ENCODE measurements at places on chromosomes 2 and 18. TPM values are rescaled to one million over a fixed set of nuclear protein-coding genes. Genes with fewer than 3 reads are reported as not detected.
A peak's percentile ranks its signal among the peaks of the same experiment; 100 is the strongest.

DNA sequence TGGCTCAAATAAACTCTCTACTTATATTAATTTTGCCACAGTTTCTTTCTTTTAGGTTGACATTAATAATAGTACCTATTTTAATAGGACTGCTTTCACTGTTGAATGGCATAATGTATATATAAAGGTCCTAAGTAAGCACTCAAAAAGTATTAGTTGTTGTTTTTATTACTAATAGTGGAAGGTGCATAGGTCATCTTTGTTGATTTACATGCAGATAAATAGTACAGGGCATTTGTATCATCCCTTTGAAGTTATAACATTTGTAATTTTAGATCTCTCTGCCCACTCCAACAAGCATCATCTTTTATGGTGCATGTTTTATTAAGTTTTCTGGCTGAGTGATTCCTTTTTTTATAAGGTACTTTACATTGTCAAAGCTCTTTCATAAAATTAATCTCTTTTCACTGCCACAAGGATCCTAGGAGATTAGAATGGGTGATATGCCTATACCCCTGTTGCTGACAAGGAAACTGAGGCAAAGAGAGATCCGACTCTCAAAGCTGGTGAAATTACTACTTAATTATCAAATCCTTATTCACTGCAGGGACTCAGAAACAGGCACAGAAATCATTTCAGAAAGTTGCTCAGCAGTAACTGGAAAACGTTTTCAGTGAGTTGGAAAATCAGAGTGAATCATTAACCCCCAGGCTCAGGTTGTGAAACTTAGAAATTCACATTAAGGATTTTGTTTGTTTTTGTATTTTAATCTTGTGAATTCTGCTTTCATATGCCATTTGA is 299.6 kb downstream of the AGPS start:
- no peaks in the 10 kb centered on the region for H3K36me3 ChIP-seq
- no peaks in the 10 kb centered on the region for H3K27me3 ChIP-seq
- H3K4me1 ChIP-seq = peaks cover 13% of the 10 kb centered on the region
- H3K4me3 ChIP-seq = no peak overlapping the region
- peak overlapping the region; percentile 4 for H3K27ac ChIP-seq

DNA sequence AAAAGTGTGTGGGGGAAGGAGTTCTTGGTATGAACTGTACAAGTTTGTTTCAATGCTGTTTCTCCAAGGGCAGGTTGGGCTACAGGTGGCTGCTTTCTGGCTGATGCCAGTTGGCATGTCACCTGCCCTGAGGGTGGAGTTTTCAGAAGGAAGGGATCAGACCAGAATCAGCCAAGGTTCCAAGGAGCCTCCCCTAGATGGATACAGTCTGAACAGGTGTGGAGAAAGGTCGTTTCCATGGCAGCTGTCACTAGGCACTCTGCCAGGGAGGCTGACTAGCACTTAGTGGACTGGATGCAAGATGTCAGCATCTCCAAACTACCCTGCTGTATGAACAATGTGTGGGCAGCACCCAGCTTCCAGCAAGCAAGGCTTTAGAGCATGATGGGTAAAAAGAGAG is 444.4 kb upstream of the HNRNPA3 start:
- H3K4me3 ChIP-seq = no peak overlapping the region
- H3K4me1 ChIP-seq = no peaks in the 10 kb centered on the region
- no peak for DNase-seq
- no peaks in the 10 kb centered on the region for H3K36me3 ChIP-seq
- no peak overlapping the region for H3K27ac ChIP-seq

DNA sequence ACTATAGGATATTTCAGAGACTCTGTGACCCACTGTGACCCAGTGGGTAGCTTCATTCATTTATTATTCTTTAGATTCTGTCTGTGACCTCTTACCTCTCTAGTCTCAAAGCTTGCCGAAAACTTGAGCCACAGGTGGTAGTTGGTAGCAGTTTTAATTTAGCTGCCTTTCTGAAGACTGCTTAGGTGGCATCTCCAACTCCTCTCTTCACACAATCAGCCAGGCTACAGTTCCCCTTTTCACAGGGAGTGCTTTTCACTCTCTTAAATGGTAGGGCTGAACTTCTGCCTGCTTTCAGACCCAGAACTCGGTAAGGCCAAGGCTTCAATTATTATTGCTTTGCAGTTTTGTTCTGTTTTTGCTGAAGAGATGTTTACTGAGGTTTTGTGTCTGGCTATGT is 349.6 kb downstream of the ARL6IP6 start:
- 0 out of 2 replicates have a peak, but pooled peaks cover 7% of the 10 kb centered on the region for H3K4me1 ChIP-seq
- H3K27ac ChIP-seq = no peak overlapping the region
- H3K36me3 ChIP-seq = no peaks in the 10 kb centered on the region
- DNase-seq = no peak
- H3K27me3 ChIP-seq = no peaks in the 10 kb centered on the region

The LOXHD1 gene
- not detected for total RNA-seq

The TRIB2 gene
- total RNA-seq = 18.9 TPM

The FLACC1 gene
- 0.75 TPM for total RNA-seq

The TLX2 gene
- total RNA-seq = 3.8 TPM

The PROKR1 gene
- not detected for total RNA-seq

The NEUROD1 gene
- not detected for total RNA-seq
